ENCODE measurements at places on chromosomes 12 and 14.

- no peak for DNase-seq
These were observed 85.5 kb downstream of the CAPZA3 start for GRCh38 chr12:18823461-18823860.

GRCh38 chr12:121718653-121719239, 6.2 kb downstream of the TMEM120B start:
- no peak for DNase-seq

DNA sequence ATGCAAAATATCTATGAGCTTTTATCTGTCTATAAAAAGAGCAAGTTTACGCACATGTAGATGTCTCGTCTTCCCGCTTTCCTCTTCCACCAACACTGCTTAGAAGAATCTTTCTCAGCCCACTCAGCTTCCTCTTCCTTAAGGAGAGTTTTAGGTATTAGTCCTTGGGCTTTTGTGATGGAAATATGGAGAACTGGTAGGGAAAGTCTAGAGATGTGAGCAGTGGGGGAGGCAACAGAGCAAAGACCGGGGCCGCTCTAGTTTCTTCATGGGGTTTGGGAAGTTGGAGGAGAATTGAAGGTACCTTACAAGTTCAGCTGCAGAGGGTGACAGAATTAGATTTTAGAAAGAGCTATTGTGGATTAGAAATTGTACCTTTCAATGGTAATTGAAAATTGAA, 56.3 kb upstream of the CPNE8 start:
- DNase-seq, result no peak

DNA sequence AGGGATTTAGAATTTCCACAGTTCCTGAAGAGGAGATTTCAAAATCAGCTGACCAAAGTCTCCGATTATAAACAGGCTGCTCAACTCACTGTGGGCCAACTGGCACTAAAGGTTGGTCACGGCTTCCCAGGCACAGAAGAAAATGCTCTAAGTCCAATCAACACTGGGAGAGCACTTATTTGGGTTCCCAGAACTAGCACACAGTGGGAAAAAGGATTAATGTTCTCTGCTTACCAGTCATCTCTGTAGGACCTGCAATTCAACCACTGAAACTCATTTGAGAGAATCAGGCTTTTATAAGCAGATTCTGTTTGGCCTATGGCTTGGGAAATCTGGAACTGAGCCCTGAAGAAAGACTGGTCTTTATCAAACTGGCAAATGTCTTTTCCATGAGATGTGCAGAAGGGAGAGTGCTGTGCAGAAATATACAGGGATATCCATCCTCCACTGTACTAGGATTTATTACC, 49.4 kb downstream of the ABCC9 start:
- no peak for DNase-seq

DNA sequence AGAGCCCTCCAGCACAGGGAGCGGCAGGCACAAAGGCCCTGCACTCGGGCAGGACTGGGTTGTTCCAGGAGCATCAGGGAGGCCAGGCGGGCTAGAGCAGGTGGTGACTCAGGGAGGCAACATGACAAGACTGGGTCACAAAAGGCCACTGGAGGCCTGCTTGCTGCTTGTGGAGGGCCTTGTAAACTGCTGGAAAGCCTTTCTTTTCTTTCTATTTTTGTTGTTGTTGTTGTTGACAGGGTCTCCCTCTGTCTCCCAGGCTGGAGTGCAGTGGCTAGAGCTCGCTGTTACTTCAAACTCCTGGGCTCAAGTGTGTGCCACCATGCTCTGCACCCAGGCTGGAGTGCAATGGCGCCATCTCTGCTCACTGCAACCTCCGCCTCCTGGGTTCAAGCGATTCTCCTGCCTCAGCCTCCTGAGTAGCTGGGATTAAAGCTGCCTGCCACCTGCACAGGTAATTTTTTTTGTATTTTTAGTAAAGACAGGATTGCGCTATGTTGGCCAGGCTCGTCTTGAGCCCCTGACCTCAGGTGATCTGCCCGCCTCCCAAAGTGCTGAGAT, 11.8 kb upstream of the RCOR1 start:
- DNase-seq, result no peak

DNA sequence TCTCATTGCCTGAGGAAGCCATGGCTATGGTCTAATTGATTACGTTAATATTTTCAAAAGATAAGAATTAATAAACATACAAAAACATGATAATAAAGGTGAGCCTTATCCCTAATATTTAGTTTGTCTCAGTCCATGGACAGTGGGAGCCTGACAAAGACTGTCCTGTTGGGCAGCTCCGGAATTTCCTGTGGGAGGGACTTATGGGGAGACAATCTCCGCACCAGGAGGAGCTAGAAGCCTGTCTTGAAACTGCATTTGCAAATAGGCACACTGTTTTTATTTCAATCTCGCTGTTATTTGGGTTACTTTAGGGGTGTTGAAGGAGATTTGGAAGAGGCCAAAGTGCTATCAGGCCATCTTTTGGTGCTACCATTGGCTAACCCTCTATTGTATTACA, 50.8 kb upstream of the ZDHHC17 start:
- no peak for DNase-seq

GRCh38 chr14:101215266-101215665, 311.7 kb upstream of the RTL1 start:
- DNase-seq, result no peak

DNA sequence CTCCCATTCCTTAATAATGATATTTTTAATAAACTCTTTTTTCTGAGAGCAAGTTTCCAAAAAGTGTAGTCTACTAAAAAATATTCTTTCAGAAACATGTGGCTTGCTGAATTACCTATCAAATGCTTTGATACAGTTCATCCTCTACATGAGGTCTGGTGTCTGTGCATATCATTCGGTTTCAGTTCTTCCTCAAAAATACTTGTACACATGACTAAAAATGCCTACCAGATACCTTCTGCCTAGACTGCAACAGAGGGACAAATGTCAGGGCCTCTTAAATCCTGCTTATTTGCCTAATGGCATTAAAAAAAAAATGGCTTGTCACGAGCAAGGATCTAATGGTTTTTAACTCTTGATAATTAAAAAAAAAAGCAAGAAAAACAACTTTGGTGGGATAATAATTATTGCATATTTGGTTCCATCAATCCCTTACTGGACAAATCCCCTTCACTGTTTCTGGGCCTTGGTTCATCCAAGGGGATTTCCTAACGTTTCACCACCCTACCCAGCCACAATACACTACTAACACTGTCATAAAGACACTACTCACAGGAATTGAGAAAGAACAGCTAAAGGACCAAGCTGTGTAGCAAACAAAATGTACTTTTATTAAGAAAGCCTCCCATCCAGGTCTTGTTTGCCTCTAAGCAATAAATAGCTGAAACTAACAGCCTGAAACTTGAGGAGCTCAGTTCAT, 45.7 kb downstream of the PARP11 start:
- no peak for DNase-seq

GRCh38 chr14:104223101-104224041, 85.0 kb downstream of the KIF26A start:
- no peak for DNase-seq

DNA sequence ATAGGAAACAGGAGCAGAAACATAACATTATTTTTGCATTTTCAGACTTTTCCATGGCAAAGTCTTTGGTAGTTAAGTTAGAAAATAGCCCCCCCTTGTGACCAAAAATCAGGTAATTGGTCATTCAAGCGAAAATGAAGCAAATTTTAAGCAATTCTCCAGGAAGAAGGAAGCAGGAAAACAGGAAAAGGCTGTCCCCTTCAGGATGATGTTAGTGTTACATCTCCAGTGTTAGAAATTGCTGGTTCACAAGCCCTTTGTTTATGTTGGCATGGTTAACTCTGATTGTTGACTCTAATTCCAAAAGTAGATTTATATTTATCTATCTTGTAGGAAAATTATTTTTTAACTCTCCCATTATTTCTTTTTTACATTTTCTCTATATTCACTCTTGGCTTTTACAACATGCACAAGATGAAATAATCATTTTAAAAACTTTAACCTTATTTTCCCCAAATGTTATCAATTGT, 18.8 kb upstream of the GAS2L3 start:
- no peak for DNase-seq

GRCh38 chr12:40171501-40171900, 53.3 kb upstream of the LRRK2 start:
- no peak for DNase-seq

DNA sequence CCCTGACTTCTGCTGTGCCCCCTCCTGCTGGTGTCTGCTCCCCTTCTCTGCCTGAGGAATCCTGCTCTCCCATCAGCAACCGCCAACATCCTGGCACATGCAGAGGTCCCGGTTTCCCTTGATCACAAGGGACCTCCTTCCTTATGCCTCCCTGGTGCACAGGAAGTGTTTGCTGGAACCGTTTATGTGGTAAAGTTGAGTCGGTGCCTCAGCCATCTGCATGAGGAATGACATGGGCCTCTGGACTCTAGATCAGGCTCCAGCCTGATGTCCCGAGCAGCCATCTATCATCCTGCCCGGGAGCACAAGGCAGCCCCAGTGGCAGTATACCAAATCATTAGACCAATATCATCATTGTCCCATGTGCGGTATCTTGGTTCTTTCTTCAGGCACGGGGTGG, 90.4 kb downstream of the BORCS5 start:
- DNase-seq, result no peak

DNA sequence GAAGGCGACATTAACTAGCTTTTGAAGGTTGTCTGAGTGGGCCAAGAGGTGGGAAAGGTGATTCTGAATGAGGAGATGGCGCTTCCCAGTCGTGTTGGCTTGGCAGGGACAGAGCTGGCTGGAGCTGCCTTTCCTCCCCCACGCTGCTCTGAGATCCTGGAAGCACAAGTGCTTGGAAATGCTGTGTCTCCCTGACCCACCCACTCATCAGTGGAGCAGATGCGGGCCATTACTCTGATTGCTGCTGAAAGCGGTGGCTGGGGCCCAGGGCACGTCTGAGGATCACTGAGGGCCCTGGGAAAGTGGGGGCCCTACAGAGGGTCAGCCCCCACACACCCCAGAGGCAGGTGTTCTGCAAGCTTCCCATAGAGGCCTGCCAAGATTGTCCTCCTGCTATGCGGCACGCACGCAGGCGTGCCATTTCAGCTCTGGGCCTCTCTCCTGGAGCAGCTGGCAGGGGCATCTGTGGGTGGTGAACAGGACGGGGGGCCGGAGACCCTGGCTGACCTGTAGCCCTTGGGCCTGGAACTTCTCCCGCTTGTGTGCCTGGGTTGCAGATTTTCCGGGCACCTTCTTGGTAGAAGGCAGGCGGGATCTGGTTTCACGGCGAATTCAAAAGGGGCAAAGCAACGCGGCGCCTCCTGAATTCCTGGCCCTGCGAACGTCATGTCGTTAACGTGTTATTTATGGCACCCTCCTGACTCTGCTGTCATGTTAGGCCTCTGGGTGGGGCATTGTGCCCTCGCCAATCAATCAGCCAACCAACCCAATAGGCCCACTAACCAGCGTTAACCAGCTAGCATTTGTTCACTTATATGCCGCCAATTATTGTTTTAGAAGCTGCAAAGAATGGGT, 133.8 kb upstream of the TBX3 start:
- DNase-seq, result no peak

GRCh38 chr14:55062517-55063351, 11.3 kb downstream of the MAPK1IP1L start:
- DNase-seq, result no peak

DNA sequence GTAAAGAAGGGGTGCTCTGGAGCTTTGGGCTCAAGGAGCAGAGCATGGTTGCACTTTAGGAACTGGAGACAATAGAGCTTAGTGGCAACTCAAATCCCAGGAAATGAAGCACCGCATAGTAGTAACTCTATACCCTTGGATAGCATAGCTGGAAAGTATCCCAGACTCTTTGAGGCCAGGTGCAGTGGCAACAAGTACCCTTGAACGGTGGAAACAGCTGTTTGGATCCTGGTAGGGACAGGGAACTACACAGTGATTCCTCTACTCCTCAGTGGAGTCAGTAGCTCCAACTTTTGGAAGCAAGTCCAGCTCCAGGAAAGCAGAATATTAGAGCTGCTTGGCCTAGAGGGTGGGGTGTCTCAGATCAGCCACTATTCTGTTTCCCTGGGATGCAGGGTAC, 129.0 kb upstream of the WSCD2 start:
- no peak for DNase-seq

GRCh38 chr14:50031602-50032313, 84.6 kb downstream of the VCPKMT start:
- DNase-seq, result no peak

DNA sequence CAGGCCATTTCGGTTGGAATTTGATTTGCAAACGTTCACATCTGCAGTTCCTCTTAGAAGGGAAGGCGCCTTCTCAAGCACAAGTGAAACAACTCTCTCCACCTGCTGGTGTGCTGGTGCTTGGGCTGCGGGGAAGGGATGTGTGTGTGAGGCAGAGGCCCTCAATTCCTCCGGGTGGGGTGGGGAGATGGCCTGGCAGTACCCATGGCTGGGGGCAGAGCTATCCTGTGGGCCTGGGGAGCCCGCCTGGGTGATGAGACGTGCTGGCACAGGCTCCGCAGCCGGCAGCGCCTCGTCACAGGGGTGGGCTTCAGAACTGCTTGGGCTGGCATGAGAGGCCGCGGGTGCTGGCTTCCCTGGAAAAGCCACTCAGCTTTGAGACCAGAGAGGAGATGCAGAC, 28.9 kb upstream of the TDRD9 start:
- DNase-seq, result no peak

DNA sequence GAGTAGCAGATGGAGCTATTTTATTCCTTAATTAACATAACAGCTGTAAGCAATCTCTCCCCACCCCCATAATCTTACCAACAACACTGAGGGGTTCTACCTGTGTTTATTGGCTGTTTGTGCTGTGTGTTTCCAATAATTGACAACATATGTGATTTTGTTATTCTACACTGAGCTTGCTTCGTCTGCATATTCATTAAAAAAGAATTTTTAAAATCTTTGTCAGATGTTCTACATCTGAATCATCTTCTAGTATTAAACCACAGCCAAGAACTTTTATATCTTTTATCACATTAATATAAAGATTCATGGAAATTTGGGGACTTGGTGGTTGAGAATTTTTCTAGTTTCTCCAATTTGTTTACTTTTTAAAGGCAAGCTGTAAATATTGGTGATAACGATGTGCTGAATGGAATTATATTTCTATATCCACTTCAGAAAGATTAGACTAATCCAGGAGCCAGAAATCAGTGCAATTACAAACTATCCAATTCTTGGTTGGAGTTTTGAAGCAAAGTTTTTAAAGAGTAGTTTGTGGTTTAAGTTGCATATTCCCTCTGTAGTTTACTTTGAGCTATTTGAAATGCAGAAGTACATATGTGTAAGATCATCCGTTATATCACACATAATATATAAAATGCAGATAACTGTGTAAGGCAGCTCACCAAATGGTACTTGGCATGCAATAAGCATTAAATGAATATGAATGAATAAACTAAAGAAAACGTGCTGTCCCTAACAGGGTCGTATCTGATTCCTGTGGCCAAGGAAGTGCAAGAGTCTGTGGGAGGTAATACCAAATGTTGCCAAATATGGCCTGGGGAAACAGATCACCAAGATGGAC, 206.9 kb downstream of the PELI2 start:
- no peak for DNase-seq

DNA sequence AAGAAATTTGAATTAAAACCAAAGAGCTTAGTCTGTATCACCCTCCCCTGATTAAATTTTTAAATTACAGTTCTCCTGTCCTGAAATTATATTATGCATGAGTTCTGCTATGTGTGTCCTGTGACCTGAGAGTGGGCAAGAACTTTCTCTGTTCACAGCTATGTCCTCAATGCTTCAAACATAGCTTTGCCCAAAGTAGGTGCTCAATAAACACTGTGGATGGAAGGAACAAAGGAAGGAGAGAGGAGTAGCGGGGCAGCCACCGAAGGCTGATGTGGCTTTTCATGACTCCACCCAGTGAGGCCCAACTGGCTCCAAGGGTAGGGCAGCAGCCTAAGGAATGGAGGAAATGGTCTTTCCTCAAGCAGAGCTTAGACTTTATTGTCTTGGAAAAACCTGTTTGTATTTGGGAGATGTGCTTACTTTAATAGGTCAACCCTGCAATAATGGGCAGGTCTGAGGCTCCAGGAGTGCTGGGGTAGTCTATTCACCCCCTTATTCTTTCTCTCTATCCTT, 7.6 kb upstream of the MARK3 start:
- DNase-seq, result no peak
